ENCODE measurements at places on chromosomes 11 and 22.

- no peak for DNase-seq
These were observed 385.1 kb downstream of the BUD13 start for GRCh38 chr11:116387641-116388040.

DNA sequence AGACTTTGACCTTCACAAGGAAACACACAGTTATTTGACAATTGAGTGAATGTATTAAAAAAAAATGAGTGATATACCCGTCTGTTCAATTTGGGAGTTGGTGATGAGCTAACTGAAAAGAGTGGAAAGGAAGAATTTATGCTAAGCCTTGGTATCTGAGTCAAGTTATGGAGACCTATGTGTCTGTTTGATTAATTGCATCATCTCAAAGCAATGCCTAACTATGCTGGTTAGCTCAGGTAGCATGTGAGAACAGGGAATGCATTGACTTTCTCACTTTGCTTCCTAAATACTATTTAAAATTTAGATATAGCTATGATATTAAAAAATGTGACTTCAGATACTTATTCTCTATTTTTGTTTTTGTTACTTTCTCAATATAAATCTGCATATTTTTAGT lies 110.5 kb downstream of the DDX10 start:
- no peak for DNase-seq

GRCh38 chr22:44215287-44215686 lies 34.6 kb downstream of the PARVG start:
- DNase-seq = no peak

GRCh38 chr22:33757041-33757801 lies 163.1 kb downstream of the LARGE1 start:
- no peak for DNase-seq

Data from muscle of back (tissue), 13 donors.